Brain pericyte (primary cell): ENCODE measurements at places on chromosomes 1 and 21.

- DNase-seq = no peak
Observed at GRCh38 chr1:86335916-86336315, 60.2 kb downstream of the ODF2L start.

DNA sequence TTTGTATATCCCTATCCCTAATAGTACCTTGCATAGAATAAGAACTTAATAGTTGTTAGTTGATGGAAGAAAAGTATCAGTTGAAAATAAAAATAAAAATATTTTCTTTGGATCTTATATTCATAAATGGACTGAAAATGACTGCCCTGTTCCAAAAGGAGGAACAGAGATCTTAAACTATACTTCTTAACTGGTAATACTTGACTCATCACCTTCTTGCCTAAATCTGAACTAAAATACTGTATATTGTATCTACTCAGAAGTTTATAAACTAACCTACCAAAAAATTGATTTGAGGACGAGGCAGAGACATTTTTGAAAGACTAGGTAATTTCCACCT is 178.8 kb downstream of the SYT2 start:
- no peak for DNase-seq

DNA sequence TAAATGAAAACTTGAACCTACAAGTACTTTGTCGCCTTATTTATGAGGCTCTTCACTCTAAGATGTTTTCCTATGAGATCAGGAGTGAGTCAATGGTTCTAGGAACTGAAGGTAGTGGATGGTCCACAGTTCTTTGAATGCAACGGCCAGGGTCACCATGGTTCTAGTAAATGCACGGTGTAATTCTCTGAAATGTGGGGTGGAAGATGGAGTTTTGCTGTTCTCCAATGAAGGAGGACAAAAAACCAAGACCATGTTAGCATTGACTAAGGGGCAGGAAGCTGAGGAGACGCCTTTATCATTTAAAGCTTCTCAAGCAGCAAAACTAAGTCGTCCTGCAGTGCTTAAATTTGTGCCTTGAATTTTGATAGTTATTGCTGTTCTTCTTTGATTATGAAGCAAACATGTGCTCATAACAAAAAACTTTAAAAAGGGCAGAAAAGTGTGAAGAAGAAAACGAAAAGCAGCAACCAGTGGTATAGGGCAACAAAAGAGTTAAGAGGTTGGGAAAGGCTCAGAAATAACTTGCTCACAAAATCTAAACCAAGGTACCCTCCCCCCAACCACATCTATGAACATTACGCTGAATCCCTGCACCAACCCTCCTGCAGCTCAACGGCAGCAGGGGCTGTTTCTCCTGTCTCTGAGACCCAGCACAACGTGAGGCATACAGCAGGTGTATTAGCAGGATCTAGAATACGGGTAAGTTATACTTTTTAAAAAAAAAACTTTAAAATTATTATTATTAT is 85.0 kb downstream of the MRPL37 start:
- DNase-seq = no peak

GRCh38 chr1:109500941-109501381 is 7.1 kb downstream of the CYB561D1 start:
- no peak for DNase-seq

DNA sequence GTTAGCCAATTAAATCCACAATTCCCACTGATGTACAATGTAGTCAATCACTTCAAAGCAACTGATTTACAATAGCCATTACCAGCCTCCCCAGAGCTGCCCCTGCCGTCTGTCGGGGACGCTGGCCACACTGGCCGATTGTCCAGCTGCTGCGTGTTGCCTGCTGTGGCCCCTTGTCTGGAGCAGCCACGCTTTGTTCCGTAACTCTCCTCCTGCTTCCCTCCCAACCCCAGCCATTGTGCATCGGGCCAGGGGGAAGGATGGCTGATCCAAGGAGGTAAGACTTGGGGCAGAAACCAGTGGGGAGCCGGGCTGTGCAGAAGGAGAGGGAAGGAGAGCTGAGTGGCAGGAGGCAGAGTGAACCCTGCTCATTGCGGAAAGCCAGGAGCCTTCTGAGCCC is 83.6 kb upstream of the LYST start:
- no peak for DNase-seq

- DNase-seq = no peak
Observed at GRCh38 chr1:115473986-115474565, 136.0 kb upstream of the NGF start.

- DNase-seq = no peak
Observed at GRCh38 chr1:32890516-32891240, 4.4 kb downstream of the HPCA start.

DNA sequence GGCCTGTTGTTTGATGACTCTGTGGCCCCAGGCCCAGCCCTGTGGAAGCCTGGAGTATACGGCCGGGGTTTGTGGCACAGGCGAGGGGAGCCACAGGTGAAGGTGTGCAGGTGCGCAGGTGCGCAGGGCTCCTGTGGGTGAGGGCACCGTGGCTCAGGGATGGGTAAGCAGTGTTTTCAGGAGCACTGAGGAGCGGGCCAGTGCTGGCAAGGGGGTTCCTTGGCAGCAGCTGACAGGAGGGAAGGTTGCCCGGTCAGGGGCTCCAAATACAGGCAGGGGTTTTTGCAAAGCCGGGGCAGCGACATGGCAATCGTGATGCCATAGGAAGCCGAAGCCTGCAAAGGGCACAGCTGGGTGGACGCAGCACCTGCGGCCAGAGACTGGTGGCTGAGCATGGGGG is 20.7 kb downstream of the AGPAT3 start:
- DNase-seq = no peak

GRCh38 chr1:40715491-40716059 is 24.1 kb downstream of the NFYC start:
- no peak for DNase-seq

GRCh38 chr1:77068013-77068412 is 151.2 kb downstream of the PIGK start:
- no peak for DNase-seq

- no peak for DNase-seq
Observed at GRCh38 chr1:112332176-112333150, 63.6 kb upstream of the CTTNBP2NL start.

DNA sequence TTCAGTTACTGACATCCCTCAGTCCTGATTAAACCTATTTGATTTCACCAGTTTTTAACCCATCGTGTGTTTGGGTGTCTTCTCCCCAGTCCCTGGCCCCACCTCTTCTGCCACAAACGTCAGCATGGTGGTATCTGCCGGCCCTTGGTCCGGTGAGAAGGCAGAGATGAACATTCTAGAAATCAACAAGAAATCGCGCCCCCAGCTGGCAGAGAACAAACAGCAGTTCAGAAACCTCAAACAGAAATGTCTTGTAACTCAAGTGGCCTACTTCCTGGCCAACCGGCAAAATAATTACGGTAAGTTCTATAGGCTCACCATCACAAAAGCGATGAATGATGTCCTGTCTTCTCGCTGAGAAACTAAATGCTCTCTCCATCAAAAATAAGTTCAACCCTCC is 28.7 kb downstream of the NBPF3 start:
- DNase-seq = no peak

- no peak for DNase-seq
Observed at GRCh38 chr1:103256490-103256889, 148.2 kb upstream of the COL11A1 start.

DNA sequence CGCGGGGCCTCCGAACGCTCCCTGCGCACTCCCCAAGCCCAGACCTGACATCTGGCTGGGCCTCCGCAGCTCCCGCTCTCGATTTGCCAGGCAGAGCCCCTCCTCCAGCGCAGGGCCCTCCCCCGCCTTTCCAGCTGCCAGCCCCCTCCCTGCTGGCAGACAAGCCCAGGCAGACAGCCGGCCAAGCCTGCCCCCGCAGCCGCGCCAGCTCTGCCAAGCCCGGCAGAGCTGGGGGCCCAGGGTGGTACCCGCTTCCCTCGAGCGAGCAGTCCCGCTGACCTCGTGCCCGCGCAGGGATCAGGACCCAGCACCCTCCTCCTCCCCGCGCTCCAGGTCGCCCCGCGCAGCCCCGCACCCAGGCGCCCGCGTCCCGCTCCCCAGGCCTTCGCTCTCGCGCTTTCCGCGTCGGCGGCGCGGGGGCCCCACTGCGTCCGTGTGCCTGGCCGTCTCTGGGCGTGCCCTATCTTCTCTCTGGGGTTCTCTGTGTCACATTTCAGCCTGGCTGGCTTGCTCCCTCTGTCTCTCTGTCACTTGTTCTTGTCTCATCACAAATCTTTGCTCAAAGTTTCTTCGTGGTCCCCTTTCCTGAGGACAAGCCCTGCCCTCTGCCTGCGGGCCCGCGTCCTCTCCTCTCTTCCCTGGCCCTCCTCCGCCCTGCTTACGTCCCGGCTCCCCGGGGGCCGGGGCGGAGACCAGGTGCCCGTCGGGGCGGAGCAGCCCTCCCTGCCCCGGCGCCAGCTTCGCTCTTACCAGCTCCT is 580 bp downstream of the INKA2 start:
- no peak for DNase-seq

DNA sequence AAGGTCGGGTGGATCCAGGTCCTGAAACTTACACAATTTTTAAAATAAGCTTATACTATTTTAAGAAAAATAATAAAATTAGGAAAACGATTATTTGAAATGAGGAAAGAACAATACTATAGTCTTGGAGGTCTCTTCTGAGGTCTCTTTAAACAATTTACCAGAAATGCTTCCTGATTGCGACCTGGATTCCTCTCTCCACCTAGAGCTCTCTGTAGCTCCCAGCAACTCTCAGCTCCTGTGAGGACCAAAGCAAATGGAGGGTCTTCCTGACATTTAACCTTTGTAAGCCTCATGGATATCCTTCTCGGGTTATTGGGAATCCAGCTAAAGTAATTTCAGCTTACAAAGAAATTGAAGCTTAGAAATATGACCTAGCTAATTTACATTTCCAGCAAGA is 886 bp downstream of the BTBD8 start:
- DNase-seq = no peak

DNA sequence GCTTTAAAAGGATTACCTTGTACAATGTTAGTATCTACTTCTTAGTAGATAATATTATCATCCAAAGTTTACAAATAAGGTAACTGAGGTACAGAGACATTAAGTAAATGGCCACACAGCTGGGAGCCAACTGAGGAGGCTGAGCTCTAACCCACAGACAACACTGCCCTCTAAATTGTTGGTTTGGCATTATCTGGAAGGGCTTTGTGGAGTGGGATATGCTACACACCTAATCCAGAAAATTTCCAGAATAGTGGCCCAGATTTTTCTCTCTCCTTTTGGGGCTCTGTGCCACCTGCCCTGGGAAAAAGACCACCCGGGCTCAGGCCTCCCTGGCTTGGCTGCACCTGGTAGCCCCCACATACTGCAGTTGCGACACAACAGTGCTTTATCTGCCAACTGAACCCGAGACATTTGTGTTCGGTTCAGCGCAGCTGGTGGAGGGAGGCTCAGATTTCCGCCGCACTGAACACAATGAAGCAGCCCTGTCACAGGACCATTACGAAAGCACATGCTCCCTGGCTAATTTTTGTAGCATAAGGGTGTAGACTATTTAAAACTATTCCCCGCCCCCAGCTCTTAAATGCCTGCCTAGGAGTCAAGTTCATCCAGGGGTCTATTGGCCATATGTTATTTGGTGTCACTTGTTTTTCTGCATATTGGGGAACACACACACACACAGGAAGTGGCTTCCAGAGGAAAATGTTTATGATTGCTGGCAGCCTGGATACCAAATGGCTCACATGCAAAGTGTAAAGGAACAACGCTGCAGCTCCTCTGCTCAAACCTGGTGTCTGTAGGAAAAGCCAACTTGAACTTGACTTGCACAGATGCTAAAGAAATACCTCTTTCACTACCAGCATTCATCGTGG is 92.3 kb upstream of the ESRRG start:
- no peak for DNase-seq
